ENCODE measurements at places on chromosomes 2 and 18.
A peak's percentile ranks its signal among the peaks of the same experiment; 100 is the strongest.

DNA sequence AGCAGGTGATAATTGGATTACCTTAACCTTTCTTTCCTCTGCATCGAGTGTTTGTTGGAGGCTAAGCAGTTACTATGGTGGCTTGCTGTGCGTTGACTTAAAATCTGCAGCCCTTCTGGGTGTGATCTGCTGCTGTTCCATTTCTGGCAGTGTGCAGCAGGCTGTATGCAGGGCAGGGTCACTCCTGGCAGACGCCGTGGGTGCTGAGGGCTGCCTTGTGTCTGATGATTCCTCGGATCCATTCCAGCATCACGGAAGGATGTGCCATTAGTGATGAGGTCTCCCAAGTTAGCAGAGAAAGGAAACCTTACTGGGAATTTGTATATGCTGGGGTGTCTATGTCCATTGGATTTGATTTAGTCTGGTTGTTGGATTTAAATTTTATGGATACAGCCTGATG, 310.8 kb downstream of the AGAP1 start:
- no peak for DNase-seq

DNA sequence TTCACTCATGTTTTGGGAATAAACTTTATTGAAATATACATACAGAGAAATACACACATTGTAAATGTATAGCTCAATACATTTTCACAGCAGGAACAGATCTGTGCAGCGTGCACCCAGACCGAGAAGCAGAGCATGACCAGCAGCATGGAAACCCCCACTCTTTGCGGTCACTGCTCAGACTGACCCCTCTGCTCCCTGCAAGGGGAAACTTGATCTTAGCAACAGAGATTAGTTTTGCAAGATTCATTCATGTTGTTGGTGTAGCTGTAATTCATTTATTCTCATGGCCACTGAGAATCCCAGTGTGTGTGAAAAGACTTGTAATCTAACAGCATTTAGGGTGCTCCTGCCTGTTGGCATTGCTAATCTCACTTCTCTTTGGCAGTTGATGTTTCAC, 35.2 kb downstream of the LPIN1 start:
- DNase-seq, result no peak

- DNase-seq, result no peak
These were observed 46.0 kb upstream of the STON1 start for GRCh38 chr2:48483916-48484315.

GRCh38 chr2:98090951-98091350, 4.0 kb downstream of the VWA3B start:
- no peak for DNase-seq

DNA sequence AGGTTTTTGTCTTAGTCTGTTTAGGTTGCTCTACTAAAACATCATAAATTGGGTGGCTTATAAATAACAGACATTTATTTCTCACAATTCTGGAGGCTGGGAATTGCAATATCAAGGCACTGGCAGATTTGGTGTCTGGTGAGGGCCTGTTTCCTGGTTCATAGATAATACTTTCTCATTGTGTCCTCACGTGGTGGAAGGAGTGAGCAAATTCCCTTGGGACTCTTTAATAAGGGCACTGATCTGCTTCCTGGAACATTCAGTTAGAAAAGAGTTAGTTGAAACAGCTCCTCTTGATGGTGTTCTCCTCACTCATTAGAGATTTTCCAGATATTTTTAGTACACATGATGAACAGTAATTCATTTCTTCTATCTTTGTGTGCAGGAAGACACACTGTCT, 22.3 kb downstream of the COL4A3 start:
- no peak for DNase-seq

- no peak for DNase-seq
These were observed 31.9 kb downstream of the ADCY3 start for GRCh38 chr2:24888177-24888576.

GRCh38 chr2:128786741-128787478, 468.2 kb upstream of the HS6ST1 start:
- DNase-seq, result no peak

GRCh38 chr2:10493634-10494281, 45.6 kb upstream of the ODC1 start:
- DNase-seq, result peak; percentile 77

DNA sequence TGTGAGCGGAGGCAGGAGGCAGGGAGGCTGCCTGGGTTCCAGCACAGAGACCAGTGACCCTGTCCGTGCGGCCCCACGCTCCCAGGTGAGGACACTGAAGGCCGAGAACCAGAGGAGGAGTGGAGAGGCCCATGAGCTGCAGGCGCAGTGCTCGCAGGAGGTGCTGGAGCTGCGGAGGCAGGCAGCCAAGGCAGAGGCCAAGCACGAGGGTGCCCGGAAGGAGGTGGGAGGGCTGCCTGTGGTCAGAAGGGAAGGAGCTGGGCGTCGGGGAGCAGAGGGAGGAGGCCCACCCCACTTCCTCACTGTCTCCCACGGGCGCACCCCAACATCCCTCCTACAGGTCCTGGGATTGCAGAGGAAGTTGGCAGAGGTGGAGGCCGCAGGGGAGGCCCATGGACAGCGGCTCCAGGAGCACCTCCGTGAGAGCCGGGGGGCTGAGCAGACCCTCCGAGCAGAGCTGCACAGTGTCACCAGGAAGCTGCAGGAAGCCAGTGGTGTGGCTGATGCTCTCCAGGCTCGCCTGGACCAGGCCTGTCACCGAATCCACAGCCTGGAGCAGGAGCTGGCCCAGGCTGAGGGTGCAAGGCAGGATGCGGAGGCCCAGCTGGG, 33.0 kb upstream of the SNED1 start:
- DNase-seq, result no peak
